Osteoblast (primary cell): ENCODE measurements at places on chromosomes 4 and X. TPM values are rescaled to one million over a fixed set of nuclear protein-coding genes. Genes with fewer than 3 reads are reported as not detected.

The CFI gene
- total RNA-seq: 27.9 and 53.9 TPM in 2 replicates

DNA sequence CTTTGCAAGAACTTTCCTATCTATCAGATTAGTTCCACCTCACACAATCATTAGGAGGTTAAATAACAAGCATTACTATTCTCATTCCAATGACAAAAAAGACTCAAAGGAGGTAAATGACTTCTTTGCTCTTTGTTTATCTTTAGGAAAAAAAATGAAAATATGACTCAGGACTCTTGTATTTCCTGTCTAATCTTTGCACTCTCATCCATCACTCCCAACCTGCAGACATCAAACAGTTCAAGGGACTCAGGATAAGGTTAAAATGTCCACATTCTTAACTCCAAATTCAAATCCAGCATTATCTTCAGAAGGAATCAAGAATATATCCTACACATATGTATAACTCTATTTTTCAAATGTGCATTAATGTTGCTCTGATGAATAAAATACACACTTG is 139.6 kb downstream of the UNC5C start:
- no peaks in the 10 kb centered on the region for H3K36me3 ChIP-seq
- no peaks in the 10 kb centered on the region for H3K27me3 ChIP-seq
- H3K4me1 ChIP-seq: peaks cover 7% of the 10 kb centered on the region
- DNase-seq: peak; percentile 14

DNA sequence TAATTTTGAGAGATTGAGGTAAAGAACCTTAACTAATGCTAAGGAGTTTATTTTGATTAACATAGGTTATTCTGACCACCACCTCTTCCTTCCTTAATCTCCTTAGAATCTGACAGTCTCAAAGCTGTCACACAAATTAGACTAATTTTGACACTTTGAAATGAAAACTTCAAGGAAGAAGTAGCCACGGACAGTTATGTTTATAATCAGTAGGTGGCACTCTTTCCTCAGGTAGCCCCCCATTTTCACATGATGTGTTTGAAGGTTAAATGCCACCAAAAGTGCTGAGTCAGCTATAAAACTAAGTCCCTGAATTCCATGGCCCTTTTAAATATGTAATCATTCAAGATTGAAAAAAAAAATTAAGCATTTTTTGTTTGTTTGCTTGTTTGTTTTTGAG is 22.4 kb downstream of the TMEM33 start:
- no peaks in the 10 kb centered on the region for H3K4me1 ChIP-seq
- H3K27me3 ChIP-seq: no peaks in the 10 kb centered on the region
- H3K27ac ChIP-seq: no peak overlapping the region
- H3K36me3 ChIP-seq: peaks cover 6% of the 10 kb centered on the region

The RAB40A gene
- under 0.01 and 0.29 TPM in 2 replicates for total RNA-seq

The DGKK gene
- total RNA-seq: not detected in 2 replicates

The NEUROG2 gene
- not detected in 2 replicates for total RNA-seq

The MAGEA8 gene
- total RNA-seq: not detected in 2 replicates

The SLITRK4 gene
- total RNA-seq: 0.29 and 0.36 TPM in 2 replicates

DNA sequence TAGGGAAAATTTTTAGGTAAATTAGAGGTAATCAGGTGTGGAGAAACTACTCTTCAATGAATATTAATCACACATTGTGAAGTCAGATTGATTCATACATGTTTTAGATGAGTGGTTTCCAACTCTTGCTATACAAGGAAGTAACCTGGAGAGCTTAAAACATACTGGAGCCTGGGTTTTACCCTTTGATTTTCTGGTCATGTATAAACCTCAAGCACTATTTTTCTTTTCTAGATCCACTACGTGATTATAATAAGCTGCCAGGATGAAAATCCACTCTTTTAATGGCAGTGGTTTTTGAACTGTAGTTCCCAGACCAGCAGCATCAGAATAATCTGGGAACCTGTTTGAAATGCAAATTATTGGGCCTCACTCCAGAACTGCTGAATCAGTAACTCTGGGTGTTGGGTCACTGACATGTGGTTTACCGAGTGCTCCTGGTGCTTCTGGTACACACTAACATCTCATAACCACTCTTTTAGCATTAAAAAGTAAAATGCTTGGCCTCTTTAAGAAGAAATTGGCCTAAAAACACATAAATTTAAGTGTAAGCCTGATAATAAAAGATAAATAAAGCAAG is 63.4 kb downstream of the DCAF12L1 start:
- H3K4me1 ChIP-seq: no peaks in the 10 kb centered on the region
- H3K4me3 ChIP-seq: no peak overlapping the region
- H3K27ac ChIP-seq: no peak overlapping the region
- H3K36me3 ChIP-seq: no peaks in the 10 kb centered on the region

- no peaks in the 10 kb centered on the region for H3K27me3 ChIP-seq
- DNase-seq: no peak
- H3K4me1 ChIP-seq: no peaks in the 10 kb centered on the region
- no peak overlapping the region for H3K4me3 ChIP-seq
- H3K36me3 ChIP-seq: no peaks in the 10 kb centered on the region
Observed at GRCh38 chr4:107220976-107221375, 184.9 kb upstream of the DKK2 start.

DNA sequence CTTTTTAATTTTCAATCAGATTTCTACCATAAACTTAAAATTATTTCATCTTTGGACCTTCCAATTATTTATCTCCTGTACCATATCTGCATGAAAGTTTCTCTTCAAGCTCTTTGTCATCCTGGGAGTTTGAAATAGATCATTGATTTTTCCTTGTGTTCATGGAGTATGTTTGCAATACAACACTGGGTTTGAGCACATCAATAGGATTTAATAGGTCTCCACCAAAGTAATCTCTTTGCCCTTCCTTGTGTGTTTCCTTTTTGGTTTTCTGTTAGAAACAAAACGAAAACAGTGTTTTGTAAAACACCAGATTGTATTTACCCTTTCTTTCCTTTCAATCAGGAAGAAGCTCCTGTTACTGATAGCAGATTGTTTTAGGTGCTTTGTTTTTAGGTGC is 11.9 kb downstream of the FMR1 start:
- no peaks in the 10 kb centered on the region for H3K4me1 ChIP-seq
- no peak overlapping the region for H3K4me3 ChIP-seq
- no peaks in the 10 kb centered on the region for H3K27me3 ChIP-seq
